Activated CD4-positive, alpha-beta T cell treated with anti-CD3 and anti-CD28 coated beads, Interleukin-2, Interleukin-6, amounts not matched to agents 100 ng/mL and 50 ng/mL, durations not matched to agents 16 hours and 8 hours (primary cell): ENCODE measurements at places on chromosomes 1 and 21.
A peak's percentile ranks its signal among the peaks of the same experiment; 100 is the strongest.

- DNase-seq = no peak
Observed at GRCh38 chr1:155064832-155065429, 1.4 kb downstream of the EFNA4 start.

- peak; percentile 72 for DNase-seq
Observed at GRCh38 chr1:234408757-234409156, 35.5 kb downstream of the COA6 start.

DNA sequence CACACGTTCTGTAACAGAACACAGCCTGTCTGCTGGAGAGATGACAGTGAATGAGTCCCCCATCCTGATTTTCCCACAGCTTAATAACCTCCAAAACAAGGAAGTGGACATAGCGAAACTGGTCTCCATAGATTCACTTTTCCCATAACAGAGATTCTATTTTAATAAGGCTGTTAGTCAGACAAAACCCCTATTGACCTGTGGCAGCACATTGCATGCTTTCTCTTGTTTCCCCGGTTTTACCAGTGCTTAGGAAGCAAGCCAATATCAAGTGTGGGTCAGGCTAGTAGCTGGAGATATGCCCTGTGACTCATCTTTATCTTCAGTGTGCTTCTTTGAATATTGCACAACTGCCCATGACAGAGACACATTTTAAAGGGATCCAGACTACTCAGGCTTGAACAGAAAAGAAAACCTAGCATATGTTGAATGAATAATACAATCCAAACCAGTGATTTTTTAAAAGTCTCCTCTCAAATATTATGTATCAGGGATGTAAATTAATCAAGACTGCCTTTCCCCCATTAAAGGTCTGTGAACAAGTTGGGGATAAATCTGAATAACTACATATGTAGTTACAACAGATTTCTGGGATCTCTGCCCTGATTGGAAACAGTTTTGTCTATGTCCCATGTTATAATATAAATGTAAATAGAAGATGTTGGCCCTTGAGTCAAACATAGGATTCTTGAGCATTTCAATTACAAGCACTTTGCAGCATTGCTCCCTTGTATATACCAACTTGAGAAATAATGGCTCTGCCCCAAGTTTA is 11.9 kb upstream of the CLDN8 start:
- DNase-seq = no peak

DNA sequence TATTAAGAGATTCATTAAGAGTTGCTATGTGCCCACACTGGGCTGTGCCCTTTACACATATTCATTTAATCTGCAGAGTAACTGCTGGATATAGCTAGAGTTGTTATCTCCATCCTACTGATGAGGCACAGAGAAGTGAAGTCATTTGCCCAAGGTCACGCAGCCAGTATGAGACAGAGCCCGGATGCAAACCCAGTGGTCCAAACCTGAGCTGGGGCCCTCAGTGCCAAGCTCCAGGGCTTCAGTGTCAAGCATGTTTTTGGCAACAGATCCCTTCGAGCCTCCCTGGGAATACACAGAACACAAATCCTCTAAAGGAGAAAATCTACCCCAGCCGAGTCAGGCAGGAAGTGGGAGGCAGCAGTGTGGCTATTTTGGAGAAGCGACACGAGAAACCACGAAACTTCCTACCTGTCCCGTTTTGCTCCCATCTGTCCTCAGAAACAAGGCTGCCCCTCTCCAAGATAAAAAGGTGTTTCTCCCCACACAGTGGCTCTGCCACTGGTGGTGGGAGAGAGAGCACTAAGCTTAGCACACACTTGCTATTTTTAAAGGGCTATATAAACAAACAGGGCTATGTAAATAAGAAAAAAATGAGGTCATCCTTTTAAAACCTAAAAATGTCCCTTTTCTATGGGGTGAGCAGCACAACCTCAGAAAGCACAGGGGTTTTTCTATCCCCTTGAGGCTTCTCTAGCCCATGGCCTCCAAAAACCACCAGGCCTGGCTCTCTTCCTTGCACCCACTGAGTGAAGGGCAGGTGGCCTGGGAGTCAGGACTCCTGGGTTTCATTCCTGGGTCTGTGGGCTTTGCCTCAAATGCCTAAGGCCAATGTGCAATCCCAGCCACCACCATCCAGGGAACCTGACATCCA is 138.6 kb upstream of the EDN2 start:
- no peak for DNase-seq

- no peak for DNase-seq
Observed at GRCh38 chr1:37167479-37167878, 133.2 kb upstream of the GRIK3 start.
